ENCODE measurements at places on chromosomes 4 and X.

GRCh38 chr4:7359400-7360062 lies 75.2 kb downstream of the PSAPL1 start:
- DNase-seq, result no peak

DNA sequence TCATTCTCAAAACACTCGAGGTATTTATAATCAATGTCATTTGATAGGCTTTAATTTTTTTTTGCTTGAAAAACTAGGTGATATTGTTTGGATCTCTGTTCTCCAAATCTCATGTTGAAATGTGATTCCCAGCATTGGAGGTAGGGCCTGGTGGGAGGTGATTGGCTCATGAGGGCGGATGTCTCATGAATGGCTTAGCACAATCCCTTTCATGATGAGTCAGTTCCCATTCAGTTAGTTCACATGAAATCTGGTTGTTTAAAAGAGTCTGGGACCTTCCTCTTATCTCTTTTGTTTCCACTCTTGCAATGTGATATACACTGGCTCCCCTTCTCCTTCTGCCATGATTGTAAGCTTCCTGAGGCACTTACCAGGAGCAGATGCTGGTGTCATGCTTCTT lies 638.7 kb downstream of the DMD start:
- DNase-seq, result no peak

- no peak for DNase-seq
Measured at GRCh38 chr4:145625677-145626622, 6.8 kb downstream of the MMAA start.

DNA sequence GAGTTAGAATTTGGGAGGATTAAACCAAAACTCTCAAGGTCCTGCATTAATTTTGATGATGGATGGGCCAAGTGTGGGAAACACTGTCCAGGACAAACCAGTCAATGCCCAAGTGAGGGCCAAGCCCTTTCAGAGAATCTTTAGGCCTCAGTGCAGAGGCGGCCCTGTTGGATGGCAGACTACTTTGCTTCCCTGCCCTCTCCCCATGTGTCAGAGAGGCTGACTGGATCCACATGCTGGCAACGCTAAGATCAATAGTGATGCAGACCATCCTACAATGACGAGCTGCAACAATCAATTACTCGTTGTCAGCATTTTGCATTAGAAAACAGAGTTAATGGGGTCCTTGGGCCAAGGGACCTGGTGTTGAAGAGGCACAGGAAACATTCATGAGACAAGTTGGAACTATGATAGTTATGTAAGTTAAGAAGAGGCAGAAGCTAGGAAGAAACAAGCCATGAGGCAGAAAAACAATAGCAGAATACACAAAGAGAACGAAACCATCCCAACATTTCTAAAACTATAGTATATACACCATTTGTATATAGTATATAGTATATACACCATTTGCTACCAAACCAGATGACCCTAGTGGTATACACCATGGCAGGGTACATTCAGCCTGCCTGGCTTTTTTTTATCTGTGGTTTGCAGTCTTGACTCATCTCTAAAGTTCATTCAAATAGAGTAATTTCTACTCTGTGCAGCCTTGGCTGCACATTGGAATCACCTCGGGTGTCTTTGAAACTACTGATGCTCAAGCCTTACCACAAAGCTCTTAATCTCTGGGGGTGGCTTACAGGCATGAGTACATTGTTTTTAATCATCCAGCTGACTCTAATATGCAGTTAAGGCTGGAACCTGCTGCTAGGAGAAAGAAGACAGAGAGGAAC lies 147.7 kb upstream of the GYPA start:
- no peak for DNase-seq

- no peak for DNase-seq
Measured at GRCh38 chr4:113979148-113979904, at the start of gene ARSJ. ARSJ (minus strand) TSS chr4:113979647; CDS start chr4:113978834, 813 bp downstream.

DNA sequence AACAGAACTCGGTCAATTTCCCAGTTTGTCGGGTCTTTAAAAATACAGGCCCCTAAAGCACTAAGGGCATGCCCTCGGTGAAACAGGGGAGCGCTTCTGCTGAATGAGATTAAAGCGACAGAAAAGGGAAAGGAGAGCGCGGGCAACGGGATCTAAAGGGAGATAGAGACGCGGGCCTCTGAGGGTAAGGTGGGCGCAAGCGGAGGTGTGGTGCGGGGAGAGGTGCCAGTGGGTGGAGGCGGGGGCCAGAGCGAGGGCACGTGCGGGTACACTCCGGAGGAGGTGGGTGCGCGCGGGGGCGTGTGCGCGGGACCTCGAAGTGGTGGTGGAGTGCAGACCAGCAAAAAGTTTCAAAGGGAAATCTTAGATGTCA lies 787 bp upstream of the TET2 start:
- DNase-seq, result peak; percentile 9

- no peak for DNase-seq
Measured at GRCh38 chr4:68905598-68905938, 46.0 kb downstream of the UGT2A3 start.

- no peak for DNase-seq
Measured at GRCh38 chr4:185640811-185641675, 105.7 kb upstream of the PDLIM3 start.

GRCh38 chr4:147825451-147826287 lies 93.8 kb downstream of the ARHGAP10 start:
- no peak for DNase-seq

DNA sequence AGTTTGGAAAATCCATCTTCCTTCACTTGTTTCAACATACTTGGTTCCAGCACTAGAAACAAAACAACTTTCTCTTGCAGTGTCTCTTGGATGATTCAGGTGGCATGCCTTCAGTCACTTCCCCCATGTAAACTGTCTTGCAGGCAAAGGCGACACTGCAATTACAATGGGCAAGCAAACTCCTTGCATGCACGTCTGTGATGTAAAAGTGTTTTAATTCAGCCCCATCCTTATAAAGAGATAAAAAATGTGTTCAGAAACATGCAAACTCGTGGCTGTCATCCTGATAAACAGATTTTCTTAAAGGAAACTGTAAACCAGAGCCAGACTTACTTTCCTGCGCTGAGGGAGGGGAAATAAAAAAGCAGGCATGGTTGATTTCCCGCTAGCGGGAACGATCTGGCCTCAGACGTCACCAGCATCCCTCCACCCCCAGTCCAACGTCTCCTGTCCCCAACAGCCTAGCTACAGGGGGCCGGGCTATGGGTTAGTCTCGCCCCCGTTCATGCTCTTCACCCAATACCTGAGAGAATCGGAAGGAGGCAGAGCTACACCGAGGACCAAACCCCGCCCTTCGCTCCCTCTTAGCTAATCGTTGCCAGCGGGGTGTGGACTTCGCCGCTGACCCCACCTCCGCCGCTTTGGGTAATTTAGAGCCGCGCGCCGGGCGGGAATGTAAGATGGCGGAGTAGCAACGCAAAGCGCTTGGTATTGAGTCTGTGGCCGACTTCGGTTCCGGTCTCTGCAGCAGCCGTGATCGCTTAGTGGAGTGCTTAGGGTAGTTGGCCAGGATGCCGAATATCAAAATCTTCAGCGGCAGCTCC lies at the start of gene PRPS1:
Gene PRPS1, plus strand, starts transcription at position 673 of the 824 bp plus-strand sequence. Its CDS starts 119 bp downstream, at position 792.
- peak; percentile 75 for DNase-seq

DNA sequence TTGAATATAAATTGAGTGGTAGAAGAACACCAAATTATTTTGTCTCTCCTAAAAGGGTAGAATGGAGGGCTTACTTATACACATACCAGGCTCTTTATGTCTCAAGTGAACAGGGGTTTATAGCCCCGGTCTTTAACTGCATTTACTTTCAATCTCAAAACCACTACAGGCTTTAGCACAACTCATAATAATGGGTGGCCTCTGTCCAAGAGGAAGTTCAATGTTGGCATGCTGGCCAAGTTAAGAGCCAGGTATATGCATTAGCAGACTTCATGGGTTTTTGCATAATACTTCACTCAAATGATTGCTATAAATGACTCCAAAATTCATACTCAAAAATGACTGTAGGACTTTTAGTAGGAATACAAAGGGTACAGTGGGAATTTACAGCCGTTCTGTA lies 118.5 kb upstream of the OTUD4 start:
- DNase-seq, result no peak

DNA sequence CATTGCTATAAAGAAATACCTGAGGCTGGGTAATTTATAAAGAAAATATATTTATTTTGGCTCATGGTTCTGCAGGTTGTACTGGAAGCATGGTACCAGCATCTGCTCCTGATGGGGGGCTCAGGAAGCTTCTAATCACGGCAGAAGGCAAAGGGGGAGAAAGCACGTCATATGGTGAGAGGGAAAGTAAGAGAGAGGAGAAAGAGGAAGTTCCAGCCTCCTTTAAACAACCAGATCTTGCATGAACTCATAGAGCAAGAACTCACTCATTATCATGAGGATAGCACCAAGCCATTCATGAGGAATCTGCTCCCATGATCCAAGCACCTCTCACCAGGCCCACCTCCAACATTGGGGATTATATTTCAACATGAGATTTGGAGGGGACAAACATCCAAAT lies 125.0 kb upstream of the GRPR start:
- no peak for DNase-seq

DNA sequence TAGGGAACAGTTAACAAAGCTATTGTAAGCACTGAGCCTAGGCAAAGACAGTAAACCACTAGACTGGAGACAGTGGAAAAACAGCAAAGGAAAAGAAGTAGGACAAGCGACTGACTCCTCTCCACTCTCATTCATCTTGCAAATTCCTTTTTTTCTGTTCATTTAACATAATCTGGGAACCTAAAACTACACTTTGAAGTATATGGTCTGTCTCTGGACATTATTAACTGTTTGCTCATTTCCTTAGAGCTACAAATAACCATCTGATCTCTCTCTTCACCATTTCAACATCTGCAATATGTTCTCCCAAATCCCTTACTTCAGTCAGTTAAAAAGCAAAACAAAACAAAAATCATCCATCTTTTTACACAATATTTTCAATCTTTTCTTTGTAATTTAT lies 642 bp downstream of the HMGN5 start:
- DNase-seq, result no peak

GRCh38 chr4:184346682-184347081 lies 127.7 kb downstream of the IRF2 start:
- no peak for DNase-seq

- DNase-seq, result no peak
Measured at GRCh38 chr4:1646690-1647089, 37.4 kb downstream of the FAM53A start.

- no peak for DNase-seq
Measured at GRCh38 chrX:12967711-12968465, 7.0 kb upstream of the TMSB4X start.

GRCh38 chr4:22356987-22357596 lies 158.8 kb downstream of the ADGRA3 start:
- no peak for DNase-seq

DNA sequence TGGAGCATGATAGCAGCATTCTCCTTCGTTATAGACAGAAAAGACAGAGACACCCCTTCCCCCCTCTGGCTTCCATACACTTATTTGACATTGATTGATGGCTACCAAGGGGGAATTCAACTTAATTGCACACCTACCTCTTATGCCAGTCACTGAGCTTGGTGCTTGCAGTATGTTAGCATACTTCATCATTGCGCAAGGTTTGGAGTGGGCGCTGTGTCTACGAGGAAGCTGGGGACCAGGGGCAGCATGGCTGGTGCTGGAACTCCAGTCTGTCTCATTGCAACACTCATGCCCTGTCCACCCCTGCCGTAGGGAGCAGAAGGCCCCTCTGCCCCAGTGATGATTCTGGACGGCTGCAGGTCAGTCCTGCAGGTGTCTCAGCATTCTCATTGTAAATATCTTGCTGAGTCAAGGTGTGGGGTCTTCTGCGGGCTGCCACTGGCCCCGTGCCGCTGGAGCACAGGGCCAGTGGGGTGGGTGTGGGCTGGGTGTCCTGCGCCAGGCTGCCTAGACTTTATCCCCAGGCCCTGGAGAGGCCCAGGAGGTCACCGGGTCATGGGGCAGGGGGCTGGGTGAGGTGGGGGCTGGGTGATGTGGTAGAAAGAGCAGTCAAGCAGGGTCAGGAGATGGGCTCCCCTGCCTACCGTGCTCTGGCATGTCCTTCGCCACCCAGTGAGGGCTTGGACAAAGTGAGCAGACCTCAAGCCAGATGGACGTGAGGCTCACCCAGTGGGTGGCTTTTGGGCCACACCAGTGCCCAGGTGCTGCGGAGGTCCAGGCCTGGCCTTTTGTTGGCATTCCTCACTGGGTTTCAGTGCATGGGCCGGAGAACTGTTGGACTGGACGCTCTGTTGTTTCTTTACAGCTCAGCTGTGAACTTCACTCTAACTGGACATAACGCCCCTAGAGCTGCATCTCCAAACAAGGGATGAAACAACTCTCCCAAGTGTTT lies 85.5 kb downstream of the PSAPL1 start:
- no peak for DNase-seq

DNA sequence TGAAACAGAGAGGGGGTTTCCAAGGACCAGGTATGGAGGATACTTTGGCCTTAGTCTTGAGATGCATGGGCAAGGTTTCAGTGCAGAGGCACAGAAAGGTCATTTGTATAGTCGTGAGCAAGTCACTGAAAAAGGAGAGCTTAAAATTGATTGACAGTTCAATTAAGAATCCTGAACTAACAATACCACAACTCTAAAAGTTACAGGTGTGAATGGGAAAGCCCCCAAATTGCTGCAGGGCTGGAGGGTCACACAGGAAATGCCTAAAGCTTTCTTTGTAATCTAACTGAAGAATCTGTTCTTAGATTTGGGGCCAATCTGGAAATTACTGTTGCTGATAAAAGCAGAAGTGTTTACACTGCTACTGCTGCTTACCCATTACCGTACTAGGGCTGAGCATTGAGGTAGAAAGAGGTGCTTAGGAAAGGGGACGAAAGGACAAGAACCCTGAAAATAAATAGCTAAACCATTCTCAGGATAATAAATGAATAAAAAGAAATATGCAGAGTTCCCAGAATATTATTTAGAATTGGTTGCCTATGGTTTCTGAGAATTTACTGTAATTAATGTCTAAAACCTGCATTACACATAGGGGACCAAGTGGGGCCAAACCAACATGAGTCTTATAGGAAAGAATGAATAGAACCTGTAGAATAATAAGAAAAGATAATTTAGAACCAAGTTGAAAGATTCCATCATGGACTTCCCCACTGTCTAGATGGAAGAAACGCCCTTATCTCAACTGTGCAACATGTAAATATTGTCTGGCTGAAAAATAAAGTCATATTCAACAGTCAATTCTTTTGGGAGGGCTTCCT lies 91.9 kb upstream of the PPP1R2C start:
- no peak for DNase-seq

DNA sequence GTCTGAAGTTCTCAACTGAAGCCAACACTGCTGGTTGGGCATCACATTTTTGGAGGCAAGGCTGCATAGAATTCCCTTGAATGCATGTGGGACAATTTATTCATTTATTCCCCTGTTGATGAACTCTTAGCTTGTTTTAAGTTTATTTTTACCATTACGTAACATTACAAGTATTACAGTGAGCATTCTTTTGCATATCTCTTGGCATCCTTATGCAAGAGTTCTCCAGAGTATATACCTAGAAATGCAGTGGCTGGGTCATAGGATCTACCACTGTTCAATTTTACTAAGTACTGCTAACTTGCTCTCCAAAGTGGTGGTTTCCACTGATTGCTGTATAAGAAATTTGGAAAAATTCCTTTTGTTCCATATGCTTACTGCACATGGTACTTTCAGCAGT lies 66.5 kb downstream of the UCHL1 start:
- no peak for DNase-seq

DNA sequence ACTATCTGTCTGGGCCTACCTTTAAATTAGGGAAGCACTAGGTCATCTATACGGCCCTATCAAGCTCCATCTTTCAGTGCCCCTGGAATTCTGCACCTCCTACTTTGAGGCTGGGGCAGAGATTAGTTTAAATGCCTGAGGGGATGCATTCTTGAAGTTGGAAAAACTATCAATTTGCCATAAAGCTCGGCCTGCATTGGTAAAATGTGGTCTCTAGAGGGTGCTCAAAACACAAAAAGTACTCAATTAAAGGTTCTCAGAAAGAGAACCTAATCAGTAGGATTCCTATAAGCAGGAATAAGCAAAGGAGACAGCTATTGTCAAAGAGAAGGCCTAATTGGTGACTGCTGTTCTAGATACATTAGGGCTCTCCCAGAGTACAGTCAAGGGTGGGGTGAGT lies 111.7 kb downstream of the AMER1 start:
- no peak for DNase-seq
